Activated CD8-positive, alpha-beta memory T cell treated with anti-CD3 and anti-CD28 coated beads, Interleukin-2, amount 50 U/mL, for 48 hours (primary cell): ENCODE measurements at places on chromosomes 2 and 18.

DNA sequence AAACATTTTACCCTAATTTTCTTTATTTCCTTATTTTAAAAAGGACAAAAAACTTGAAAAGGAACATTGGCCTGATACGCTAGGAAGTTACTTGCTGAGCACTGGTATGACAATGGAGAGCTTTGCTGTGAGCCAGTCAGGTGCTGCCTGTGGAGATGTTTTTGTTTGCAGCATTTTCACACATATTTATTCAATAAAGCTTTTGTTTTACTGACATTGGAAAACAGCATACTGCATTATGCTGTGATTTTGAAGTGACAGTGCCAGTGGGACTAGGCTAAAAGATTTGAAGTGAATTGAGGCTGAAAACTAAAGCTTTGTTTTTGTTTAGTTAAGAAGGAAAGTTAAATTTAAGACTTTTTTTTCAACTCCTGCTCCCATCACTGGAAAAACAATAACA lies 470.7 kb upstream of the ZEB2 start:
- DNase-seq = no peak

GRCh38 chr2:239321596-239322415 lies 79.0 kb downstream of the HDAC4 start:
- peak; percentile 72 for DNase-seq

DNA sequence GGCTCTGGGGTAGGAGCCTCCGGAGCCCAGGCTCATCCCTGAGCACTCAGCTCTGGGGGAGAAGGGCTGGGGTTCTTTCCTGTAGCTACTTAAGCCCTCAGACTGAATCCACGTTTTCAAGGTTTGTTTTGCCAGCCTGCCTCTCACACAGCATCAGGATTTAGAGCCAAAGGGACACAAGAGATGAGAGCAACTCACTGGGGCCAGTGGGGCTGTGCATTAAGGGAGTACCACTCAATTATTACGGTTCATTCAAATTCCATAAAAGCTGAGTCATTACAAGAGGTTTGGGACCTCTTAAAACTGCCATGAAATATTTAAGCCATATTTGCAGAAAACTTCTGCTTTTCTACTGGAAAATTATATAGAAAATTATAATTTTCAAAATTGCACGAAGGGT lies 17.1 kb upstream of the SNED1 start:
- DNase-seq = no peak

- no peak for DNase-seq
These were observed 7.6 kb upstream of the THOC1 start for GRCh38 chr18:275486-275885.

- peak; percentile 23 for DNase-seq
These were observed 2.5 kb downstream of the PXDN start for GRCh38 chr2:1741851-1742250.

DNA sequence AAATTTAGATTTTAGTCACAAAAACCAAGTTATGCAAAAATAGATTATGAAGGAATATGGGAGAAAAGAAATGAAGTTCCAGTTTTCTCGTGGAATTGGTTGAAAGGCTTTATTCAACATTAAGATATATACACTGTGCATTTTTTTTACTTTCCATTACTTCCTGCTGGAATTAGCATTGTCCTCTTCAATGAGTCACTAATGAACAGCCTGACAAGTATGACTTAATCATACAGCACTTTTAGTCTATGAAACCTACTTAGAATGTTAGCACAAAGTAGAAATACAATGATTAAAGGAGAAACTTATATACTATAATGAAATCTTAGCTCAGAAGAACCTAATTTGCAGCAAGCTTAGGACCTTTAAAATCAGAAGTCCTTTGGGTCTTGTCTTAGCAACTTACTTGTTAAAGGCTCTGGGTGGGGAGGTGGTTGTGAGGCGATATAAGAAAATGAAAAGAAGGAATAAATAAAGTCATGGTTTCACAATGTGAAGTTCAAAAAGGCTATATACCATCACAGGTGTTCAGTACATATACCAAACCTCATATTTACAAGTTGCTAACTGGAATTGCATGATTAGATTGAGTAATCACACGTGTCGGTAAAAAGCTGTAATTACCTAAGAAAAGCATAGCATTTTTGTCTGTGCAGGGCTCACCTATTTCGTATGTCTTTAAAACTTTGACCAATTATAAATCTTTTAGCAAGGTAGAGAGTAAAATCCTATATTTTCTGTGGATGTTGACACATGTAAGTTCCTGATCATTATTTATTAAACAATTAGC lies 236.8 kb downstream of the CAMKMT start:
- no peak for DNase-seq

- DNase-seq = no peak
These were observed 193.1 kb downstream of the RIT2 start for GRCh38 chr18:42922363-42922762.

GRCh38 chr2:111918383-111918806 lies 20.0 kb downstream of the MERTK start:
- DNase-seq = no peak

GRCh38 chr2:159795841-159796690 lies 1.9 kb downstream of the CD302 start:
- no peak for DNase-seq

GRCh38 chr2:57720728-57721627 lies 325.6 kb upstream of the VRK2 start:
- peak; percentile 54 for DNase-seq
